ENCODE measurements at places on chromosomes 6 and 20.

- no peak for DNase-seq
Measured at GRCh38 chr6:134287859-134288537, 29.9 kb downstream of the SGK1 start.

DNA sequence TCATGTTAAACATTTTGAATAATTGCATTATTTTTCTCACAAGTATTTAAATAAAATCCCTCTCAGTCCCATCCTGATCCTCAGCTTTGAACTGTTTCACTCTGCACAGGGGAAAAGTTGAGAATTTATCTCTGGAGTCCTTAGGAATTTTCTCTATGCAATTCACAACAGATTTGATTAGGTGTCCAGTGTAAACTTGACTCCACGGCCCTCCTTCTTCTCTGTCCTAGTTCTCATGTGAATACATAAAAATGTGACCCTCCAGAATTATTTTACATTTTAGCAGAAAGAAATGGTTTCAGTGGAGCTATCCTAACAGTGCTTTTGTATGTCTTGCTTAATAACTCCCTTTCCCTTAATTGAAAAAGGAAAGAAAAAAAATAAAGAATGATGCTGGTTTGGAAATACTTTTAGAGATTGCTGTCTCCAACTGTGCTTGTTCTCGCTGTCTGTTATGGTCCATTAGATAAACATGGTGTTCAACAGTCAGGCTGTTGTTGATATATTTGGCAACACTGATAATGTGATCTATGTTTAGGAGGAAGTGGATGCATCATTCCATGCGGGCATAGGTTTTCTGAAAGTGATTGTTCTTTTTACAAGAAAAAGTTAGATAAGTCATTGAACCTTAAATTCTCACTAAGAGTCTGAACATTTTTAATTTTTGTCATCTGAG lies 599.4 kb upstream of the CITED2 start:
- DNase-seq, result no peak

DNA sequence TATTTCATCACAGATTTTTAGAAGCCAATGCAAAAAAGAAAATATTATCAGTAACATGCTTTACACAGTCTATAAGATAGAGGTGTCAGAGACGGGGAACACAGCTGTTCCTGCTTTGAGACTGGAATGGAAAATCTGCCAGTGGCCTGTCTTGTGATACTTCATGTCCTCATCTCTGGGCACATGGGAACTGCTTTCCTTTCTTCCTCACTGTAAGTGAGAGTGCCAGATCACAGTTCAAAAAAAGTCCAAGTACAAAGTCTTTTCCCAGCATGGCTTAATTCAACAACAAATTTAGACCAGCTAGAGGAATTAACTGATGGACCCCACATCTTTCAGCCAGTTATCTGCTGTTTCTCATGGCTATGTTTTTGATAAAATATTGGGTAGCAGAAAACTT lies 490.4 kb downstream of the CDKAL1 start:
- no peak for DNase-seq

- DNase-seq, result no peak
Measured at GRCh38 chr6:100948381-100949133, 67.4 kb upstream of the ASCC3 start.

GRCh38 chr6:157155804-157156203 lies 167.5 kb downstream of the TMEM242 start:
- no peak for DNase-seq

DNA sequence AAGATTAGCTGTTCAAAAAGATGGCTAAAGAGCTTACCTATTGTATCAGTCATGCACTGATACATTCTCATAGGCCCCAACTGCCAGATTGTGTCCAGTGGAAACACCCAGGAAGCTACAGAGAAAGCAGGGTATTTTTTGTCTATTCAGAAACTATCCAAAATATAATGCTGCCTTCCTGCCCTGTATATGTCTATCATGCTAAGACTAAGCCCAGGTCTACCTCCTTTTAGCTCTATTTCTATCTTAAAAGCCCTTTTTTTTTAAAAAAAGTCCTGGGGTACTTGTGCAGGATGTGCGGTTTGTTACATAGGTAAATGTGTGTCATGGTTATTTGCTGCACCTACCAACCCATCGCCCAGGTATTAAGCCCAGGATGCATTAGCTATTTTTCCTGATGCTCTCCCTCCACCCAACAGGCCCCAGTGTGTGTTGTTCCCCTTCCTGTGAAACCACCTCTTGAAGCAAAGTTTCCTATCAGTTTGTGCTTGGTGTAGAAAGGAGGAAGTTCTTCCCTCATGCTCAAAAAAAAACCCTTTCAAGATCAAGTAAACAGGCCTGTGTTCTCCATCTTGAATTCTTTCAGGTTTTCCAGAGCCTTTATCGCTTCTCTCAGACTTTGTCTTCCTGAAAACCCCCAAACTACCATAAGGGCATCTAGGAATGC lies 514 bp downstream of the DEFB129 start:
- DNase-seq, result no peak

DNA sequence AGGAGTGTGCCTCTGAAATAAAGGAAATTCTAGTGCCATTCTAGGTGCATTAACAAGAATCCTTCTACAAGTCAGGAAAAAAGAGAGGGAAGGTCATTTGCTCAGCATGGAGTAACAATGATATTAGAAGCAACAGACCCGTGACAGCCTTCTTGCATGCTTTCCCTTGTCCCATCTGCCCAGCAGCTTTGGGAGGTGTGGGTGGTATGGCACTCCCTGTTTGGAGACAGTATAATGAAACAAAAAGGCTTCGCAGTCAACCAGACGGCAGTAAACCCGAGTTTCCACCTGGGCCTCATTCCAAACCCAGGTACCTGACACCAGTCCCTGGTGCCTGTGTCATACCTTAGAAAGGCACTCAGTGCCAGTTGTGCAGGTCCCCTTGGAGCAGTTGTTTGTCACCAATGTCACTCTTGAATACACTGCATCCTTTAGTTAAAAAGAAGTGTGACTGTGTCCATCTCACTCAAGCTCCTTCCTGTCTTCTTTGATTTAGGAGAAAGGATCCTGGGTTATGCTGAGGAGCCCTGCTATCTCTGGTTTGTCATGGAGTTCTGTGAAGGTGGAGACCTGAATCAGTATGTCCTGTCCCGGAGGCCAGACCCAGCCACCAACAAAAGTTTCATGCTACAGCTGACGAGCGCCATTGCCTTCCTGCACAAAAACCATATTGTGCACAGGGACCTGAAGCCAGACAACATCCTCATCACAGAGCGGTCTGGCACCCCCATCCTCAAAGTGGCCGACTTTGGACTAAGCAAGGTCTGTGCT lies 14.7 kb downstream of the STK35 start:
- no peak for DNase-seq
